ENCODE measurements at places on chromosomes 1 and 21.

GRCh38 chr1:226653311-226653921 lies 85.7 kb downstream of the ITPKB start:
- DNase-seq, result no peak

- no peak for DNase-seq
Observed at GRCh38 chr1:64171246-64171645, 32.2 kb upstream of the UBE2U start.

DNA sequence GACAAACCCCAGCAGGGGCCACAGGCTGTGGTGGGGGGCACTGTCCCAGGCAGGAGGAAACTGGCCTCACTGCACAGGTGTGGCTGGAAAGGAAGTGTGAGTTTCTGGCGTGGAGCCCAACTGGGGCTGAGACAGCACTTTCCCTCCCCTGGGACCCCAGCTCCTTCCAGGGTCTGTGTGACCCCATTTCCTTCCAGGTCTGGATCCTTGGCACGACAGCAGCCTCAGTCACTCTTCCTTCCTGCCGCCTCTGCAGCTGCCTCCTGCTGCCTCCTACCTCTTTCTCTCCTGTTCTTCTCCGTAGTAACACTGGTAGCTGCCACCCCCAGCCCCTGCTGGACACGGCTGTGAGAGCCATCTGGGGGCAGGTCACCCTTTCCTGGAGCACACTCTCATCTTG lies 88.0 kb downstream of the SIK1 start:
- DNase-seq, result no peak

GRCh38 chr1:244102468-244102867 lies 51.4 kb downstream of the ZBTB18 start:
- DNase-seq, result no peak

GRCh38 chr1:27141266-27142003 lies 13.5 kb downstream of the SLC9A1 start:
- no peak for DNase-seq

DNA sequence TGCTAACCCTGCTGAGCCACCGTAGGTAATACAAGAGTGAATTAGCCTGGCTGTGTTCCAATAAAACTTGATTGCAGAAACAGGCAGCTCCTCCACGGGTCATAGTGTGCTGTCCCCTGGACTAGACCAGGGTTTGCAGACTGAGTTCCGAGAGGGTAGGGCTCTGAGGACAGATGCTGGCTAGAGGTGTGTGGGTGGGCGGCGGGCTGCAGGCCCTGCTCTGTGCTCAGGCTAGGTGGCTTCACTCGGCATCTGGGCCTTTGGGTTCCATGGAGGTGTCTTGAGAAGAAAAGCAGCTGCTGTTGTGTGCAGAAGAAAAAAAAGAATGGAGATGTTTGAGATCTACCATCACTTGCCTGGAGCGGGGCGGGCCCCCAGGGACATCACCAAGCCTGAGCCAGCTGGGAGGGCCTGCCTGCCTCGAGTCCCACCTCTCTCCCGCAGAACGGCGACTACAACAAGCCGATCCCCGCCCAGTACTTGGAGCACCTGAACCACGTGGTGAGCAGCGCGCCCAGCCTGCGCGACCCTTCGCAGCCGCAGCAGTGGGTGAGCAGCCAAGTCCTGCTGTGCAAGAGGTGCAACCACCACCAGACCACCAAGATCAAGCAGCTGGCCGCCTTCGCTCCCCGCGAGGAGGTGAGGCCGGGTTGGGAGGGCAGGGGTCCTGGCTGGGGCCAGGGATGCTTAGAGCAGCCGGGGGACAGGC lies 7.9 kb downstream of the TMEM201 start:
- no peak for DNase-seq

- no peak for DNase-seq
Observed at GRCh38 chr1:56522680-56523079, 56.7 kb downstream of the PLPP3 start.

- DNase-seq, result peak; percentile 99
Observed at GRCh38 chr1:161389691-161390558, 22.2 kb upstream of the CFAP126 start.

DNA sequence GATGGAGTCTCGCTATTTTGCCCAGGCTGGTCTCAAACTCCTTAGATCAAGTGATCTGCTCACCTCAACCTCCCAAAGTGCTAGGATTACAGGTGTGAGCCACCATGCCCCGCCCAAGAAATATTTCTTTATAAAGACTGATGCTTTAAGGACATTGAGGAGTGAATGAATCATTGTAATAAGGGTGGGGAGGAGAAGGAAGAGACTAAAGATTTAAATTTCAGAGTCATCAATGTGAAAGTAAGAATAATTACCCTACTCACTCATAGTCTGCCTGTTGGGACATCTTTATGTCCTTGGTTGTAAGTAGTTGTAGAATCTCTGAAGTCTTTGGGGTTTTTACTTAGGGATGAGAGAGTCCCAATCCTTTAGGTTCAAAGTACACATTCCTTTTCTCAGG lies 7.3 kb downstream of the KDM1A start:
- no peak for DNase-seq

DNA sequence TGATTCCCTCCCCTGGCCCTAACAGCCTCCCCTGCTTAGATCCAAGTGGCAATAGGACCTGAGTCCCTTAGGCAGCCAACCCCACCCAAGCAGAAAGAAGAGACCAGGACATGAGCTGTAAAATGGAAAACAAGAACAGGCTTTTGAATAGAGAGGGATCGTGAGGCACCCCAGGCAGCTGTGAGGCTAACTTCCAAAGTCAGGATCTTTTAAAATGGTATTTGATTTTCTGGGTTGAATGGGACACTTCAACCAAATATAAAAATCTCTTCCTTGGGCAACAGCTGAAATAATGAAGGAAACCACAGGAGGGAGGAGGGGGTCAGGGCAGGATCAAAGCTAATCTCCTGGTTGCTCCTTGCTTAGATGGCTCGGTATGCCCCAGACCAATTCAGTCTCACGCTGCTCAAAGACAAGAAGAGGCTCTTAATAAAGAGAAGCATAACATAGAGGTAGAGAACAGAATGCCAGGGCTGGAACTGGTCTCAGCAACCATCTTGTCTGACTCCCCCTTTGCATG lies 28.6 kb upstream of the AVPR1B start:
- DNase-seq, result no peak
